ENCODE measurements at places on chromosomes 3 and 15.

DNA sequence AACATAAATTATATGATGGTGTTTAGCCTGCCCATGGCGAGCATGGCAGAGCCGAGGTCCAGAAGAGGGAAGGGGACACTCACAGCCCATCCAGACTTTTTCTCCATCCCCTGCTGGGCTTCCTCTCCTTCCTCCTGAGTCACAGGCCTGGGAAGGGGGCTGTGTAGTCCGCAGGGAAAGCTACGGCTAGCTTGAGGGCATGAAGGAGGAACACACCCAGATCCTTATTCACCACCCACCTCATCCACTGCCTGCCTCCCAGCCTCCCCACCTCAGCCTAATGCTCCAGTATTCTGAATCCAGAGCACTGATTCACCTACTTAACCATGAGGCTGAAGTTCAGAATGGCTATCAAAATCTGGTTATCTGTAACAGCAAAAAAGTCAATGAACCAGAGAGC lies 97.8 kb downstream of the OXNAD1 start:
- no peak for DNase-seq

DNA sequence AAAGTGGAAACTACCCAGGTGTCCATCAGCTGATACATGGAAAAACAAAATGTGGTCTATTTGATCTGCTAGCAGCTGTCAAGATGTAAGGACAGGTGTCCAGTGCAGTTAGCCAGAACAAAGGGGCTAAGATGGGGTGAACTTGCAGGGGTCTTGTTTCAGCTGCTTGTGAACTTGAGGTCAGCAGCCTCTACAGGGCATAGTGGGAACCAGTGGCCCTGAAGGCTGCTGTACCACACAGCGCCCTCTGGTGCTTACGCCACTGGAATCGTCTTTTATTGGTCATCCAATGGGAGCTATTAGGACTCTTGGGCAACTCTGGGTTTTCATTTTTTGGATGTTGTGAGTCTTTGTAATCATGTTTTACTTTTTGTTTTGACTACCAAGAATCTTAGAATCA lies 62.2 kb upstream of the CTSH start:
- no peak for DNase-seq

DNA sequence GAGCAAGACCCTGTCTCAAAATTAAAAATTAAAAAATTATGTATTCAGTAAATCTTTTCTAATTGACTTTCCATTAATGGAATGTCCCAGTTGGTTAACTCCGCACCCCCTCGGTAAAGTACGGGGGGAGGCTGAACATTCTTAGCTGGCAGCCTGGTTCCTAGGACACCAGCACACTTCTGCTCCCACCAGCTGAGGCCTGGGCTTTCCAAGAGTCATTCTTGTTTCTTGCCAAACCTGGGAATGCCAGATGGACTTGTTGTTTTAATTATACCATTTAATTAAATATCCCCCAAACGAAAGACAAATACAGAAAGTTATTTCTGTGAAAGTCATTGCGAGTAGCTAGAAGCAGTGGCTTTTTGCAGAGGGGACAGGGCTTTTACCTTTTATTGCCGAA lies 179.4 kb downstream of the VGLL4 start:
- DNase-seq = no peak

DNA sequence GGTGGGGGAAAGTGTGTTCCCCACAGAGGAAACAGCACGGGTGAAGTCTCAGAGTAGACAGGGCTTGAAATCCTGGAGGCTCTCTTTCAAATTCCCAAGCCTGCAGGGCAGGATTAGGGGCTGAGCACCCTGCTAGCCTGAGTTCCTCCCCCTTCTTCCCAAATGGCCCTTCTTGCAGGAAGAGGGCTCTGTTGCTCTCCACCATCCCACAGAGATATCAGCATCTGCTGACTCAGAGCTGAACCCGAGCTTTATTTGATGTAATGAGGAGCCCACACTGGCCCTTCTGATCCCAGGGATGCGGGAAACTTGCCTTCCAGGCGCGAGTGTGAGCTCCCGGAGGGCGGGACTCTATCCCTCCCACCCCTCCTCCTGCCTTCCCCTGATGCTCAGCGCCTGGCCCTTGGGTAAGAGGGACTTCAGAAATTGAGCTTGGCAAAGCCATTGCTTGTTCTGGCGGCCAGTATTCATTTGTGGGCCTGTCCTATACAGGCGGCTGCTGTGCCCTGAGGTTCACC lies 1.4 kb upstream of the STRA6 start:
- DNase-seq = no peak

DNA sequence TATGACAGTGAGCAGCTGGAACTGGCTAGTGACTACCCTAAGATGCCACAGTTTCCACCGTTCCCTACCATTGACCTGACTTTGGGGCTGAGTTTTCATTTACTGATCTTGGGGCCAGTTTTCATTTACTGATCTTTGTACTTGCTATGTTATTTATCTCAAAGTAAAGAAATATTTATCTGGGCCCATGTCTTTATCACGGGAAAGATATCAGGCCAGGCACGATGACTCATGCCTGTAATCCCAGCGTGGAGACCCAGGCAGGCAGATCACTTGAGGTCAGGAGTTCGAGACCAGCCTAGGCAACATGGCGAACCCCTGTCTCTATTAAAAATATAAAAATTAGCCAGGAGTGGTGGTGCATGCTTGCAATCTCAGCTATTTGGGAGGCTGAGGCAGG lies 83.5 kb downstream of the EOMES start:
- no peak for DNase-seq

DNA sequence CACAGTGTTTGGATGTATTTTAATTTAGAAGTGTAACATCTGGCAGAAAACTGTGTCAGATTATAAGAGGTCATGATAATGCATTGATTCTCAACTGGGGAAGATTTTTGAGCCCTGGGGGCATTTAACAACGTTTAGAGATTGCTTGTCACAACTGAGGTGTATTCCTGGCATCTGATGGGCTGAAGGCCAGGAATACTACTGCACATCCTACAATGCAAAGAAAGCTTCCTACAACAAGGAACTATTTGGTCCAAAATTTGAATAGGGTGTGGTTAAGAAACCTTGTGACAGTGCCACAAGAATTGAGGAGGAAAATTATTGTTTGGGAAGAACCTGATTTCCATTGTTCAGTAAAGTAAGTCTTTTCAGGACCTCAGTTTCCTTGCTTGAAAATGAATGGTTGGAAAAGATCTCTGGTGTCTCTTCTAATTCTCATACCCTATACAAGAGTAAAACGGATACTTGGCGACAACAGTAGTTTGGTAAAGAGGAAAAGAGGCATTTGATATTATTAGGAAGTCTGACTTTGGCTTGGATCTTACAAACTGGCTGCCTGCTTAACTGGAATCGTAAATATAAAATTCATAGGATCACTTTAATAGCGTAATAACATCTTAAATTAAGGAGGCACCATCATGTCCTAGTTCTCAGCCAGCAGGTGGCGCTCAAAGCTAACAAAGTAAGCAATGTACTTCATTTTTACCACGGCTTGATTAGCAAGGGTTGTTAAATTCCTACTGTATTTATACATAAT lies 4.3 kb downstream of the DAZL start:
- peak; percentile 73 for DNase-seq

DNA sequence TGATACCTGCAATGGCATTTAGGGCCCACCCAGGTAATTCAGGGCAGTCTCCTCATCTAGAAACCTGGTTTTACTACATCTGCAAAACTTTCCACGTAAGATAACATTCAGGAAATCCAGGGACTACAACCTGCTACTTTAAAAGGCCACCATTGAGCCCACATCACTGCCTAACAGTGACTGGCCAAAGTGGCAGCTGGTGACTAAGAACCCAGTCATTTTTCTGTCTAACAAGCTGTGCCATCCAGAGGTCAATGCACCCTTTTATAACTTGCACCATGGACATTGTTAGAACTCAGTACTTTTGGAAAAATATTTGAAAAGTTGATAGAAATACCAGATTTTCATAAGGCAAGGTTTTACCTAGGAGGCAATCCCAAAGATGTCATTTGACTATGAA lies 492.4 kb downstream of the OTOL1 start:
- no peak for DNase-seq

- DNase-seq = no peak
Observed at GRCh38 chr15:68699124-68699880, 120.5 kb downstream of the CORO2B start.

DNA sequence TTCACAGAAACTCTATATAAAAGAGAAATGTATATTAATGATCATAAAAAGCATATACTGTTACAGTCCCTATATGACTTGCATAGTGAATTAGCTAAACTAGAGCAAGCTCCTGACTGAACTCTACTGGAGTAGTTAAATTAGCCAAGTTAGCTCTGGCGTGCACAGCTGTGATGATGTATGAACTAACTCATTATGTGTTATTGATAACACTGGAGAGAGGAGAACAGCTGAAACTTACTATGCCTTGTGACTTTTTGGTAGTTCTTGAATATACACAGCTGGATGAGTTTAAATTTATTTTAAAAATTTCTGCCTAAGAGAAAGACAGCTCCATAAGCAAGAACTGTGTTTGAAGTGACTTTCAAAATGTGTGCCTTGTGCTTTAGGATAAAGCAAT lies 8.1 kb downstream of the TIPARP start:
- DNase-seq = no peak
